ENCODE measurements at places on chromosomes 4 and X.

- DNase-seq: no peak
Observed at GRCh38 chr4:24816797-24817196, 21.4 kb downstream of the SOD3 start.

DNA sequence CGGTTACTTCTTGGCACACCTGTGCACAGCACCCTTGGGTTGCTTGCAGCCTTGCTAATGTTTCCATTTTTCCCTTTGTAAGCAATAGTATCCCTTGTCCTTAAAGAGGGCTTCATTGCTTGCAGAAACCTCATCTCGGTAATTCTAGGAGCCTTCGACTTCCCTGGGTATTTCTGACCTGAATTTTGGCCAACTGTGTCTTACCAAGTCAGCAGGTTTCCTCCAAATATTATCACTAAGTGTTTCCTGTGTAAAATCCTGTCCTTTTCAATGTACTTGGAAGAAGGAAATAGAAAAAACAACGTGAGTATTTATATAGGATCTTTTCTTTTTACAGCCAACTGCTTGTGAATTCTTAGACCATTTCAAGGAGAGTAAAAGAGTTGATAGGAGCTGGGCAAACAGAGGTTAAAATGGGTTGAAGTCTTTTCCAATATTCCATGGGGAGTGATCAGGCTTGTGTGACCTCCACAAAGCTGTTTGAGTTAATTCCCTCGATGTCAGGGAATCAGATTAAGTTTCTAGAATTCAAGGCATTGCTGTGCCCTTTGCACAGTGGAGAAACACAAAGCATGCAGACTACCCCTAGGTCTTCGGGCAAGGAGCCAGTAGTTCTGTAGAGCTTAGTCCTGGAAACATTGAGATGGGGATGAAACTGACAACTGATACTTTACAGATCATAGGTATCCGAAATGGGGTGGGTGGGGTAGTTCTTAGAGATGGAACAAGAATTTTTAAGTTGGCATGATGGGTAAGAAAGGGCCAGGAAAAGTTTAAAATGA, 209.9 kb downstream of the CPE start:
- no peak for DNase-seq

DNA sequence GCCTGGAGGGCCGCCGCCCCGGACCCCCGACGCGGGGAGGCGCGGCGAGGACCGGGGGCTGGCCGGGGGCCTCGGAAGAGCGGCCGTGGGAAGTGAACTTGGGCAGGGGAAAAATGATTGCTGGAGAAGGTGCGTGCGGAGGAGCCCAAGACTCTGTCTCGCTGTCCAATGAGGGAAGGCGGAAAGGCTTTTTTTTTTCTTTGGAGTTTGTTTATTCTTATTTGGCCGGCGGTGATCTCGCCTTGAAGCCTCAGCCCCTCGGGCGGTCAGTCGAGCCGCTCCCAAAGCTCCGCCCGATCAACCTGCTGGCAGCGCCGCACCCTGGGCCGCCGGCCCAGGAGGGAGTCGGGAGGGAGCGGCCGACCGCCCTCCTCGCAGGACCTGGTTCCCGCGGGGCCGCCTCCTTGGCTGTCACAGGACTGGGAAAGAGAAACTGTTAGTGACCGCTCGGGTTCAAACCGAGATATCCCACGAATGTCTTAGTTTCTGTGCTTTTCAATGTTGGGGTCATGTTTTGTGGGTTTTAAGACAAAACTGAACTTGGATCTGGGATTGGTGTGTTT, 2.5 kb downstream of the CPEB2 start:
- peak; percentile 11 for DNase-seq

GRCh38 chrX:132615391-132616131, 126.7 kb upstream of the MBNL3 start:
- DNase-seq: peak; percentile 16

DNA sequence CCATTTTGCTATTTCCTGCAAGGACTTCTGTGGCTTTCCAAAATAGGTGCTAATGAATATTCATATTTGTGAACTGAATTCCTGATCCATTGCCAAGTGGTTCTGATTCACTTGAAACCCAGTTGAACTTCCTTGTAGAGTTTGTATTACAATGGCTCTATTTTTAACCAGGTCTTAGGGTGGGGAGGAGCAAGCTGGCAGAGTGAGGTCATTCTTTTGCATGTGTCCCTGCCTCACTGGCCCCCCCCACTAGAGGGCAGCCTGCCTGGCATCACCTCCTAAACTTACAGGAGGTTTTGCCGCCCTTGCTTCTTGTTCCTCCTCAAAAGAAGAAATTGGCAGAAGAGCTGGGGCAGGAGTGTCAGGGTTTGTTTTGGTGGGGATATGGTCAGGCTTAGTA, 10.5 kb downstream of the PTTG2 start:
- no peak for DNase-seq

- no peak for DNase-seq
Observed at GRCh38 chr4:159107203-159107925, 4.5 kb downstream of the RAPGEF2 start.

GRCh38 chrX:103754401-103754800, 22.2 kb upstream of the PLP1 start:
- no peak for DNase-seq

DNA sequence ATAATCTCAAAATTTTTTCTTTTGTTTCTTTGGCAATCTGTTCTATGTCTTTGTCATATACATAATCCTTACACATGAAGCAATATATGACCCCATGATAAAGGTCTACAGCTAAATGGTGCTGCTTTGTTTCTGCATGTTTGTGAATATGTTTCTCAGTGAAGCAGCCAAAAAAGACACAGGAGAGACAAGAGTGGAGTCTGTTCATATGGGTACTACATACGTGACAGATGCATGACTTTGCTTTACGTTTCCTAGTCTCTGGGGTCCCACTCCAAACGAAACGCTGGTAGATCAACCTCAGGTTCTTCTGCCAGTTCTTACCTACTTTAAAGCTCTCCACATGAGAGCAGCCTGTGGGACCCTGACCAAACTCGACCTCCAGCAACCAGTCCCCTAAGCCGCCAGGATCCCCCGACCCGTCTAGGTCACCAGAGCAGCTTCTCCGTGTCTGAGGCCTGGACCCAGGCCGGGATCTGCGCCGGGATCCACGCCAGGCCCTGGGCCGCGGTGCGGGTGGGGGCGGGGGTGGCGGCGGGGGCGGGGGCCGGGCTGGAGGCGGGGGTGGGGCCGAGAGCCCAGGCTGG, 1.5 kb downstream of the USP51 start:
- no peak for DNase-seq

GRCh38 chrX:459611-460010, 72.9 kb upstream of the PPP2R3B start:
- DNase-seq: no peak

DNA sequence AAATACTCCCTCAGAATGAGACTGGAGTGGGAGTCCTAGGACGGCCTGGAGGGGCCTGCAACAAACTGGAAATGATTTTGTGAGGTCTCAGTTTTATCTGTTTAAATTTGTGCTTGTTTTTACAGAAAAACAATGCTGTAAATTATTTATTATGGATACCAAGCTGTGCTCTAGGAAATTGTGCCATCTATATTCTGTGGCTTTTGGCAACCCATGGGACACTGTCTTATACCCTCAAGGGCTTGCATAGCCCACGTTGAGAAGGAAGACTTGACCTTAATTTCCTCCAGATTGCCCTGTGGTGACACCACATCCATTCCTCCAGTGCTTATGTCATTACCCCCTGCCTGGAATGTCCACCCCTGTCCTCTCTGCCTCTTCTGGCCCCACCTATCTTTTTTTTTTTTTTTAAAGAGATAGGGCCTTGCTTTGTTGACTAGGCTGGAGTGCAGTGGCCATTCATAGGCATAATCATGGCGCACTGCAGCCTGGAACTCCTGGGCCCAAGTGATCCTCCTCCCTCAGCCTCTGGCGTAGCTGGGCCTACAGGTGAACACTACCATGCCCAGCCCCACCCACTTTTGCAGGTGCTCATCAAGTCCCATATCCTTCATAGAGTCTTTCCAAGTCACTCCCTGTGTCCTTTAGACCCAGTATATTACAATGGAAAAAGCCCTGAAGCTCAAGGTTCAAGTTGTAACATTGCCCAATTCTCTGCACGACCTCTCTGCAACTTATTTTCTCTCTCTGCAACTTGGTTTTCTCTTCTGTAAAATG, 77.4 kb downstream of the HPRT1 start:
- DNase-seq: no peak

DNA sequence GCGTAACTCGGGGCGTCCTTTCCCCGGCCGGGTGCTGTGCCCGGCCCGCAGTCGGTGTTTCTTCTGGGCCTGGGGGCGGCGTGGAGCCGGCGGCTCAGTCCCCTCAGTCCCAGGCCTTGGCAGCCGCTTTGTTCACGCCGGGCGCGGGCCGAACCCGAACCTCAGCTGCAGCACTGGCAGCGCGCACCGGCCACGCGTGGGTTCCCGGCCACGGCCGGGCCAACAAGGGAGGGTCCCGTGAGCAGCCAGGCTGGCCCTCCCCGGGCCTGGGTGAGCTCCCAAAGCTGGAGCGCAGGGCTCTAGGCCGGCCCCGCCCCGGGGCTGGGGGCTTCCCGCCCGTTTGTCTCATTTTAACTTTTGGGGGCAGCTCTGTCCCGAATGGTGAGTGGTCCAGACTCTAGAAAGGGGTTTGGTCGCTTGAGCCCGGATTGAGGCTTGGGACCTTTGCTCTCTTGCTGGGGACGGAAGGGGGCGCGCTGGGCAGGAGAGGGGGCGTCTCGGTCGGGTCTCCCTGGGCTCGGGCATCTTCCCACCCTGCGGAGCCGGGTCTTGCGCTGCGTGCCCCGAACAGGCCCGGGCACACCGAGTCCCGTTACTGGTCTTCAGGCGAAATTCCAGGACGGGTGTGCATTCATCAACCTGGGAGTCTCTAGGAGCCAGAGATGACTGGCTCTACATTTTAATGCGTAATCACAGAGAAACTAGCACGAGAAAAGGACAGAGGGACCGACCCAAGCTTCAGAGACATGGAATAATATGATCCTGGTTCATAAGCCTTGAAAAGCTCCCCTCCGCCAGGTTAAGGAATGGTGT, 177.1 kb downstream of the CBR4 start:
- DNase-seq: peak; percentile 43

DNA sequence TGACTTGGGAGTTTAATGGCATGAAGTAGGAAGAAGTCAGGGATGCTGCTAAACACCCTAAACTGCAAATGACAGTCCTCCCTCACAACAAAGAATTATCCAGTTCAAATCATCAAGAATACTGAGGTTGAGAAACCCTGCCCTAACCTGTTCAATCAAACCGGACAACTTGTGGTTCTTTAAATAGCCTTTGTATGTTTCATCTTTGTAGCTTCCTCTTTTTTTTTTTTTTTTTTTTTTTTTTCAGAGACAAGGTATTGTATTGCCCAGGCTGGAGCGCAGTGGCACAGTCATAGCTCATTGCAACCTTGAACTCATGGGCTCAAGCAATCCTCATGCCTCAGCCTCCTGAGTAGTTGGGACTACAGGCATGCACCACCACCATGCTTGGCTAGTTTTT, 52.5 kb upstream of the TTC29 start:
- no peak for DNase-seq

- peak; percentile 60 for DNase-seq
Observed at GRCh38 chrX:53831662-53832635, 145.4 kb upstream of the HUWE1 start.

- no peak for DNase-seq
Observed at GRCh38 chr4:3420956-3421355, 20.8 kb upstream of the HGFAC start.

GRCh38 chrX:112941209-112941837, 100.7 kb upstream of the AMOT start:
- DNase-seq: no peak

- no peak for DNase-seq
Observed at GRCh38 chr4:53019485-53020382, 157.6 kb downstream of the RASL11B start.

GRCh38 chr4:133465022-133465421, 315.9 kb downstream of the PCDH10 start:
- DNase-seq: no peak

GRCh38 chrX:146243041-146243440, 425.4 kb downstream of the SLITRK2 start:
- no peak for DNase-seq

DNA sequence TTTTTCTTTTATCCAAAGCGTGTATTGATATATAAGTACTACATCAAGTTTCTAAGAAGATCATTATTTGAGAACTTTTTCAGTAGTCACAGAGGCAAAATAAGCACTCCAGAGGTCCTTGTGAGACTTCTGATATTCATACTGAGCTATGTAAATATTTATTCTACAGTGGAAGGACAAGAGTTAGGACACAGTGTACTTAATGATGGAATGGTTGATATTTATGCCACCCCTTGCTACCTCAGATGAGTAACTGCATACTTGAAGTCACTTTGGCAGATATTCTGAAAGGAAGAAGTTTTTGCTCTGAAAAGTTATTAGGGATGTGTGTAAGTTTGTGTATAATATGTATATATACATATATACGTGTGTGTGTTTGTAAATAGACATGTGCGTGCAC, 30.3 kb downstream of the MAGEA1 start:
- DNase-seq: no peak

- DNase-seq: no peak
Observed at GRCh38 chr4:146368209-146368608, 153.5 kb downstream of the SLC10A7 start.

DNA sequence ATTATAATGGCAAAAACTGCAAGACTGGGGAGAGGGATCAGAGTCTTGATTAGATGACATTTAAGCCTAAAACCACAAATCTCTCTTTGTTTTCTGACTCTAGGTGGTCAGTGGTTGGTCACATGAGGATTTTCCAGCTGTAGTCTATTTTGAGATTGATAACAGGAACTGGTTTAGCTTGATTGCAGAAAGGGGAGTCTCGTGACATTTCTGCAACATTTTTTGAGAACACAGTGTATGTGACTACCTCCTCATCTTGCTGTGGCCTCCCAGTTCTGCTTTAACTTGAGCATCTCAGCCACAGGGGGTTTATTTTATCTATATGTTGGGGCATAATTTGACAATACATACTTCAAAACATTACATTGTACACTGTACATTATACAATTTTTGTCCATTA, 726.4 kb upstream of the MAGEB2 start:
- DNase-seq: no peak

DNA sequence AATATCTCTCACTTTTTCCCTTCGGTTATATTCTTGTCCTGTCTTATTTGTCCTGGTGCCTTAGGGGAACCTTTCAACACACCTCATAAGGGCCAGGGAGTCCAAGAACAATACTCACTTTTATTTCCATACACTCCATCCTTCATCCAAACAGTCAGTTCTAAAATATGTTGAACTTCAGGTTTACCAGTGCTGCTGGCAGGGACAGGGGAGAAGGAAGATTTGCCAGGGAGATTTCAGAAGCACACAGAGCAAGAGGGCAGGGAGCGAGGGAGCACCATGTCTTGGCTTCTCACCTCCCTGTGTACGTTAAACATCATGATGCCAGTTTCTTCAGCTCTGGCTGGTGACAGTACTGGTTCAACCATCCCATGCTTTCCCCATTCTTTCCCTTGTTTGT, 631.1 kb upstream of the FAT1 start:
- DNase-seq: no peak

GRCh38 chr4:150283689-150284088, 205.4 kb downstream of the DCLK2 start:
- DNase-seq: no peak
